GM12878 (cell line): ENCODE measurements at places on chromosomes 5 and 9. TPM values are rescaled to one million over a fixed set of nuclear protein-coding genes. Genes with fewer than 3 reads are reported as not detected.

The IPO11 gene
- polyA plus RNA-seq = 46.0 and 48.9 TPM in 2 replicates

The STX17 gene
- 19.9 and 22.0 TPM in 2 replicates for polyA plus RNA-seq

The STK10 gene
- 49.0 and 55.3 TPM in 2 replicates for polyA plus RNA-seq

The TMEM167A gene
- 190 and 191 TPM in 2 replicates for polyA plus RNA-seq

The PLAC8L1 gene
- polyA plus RNA-seq = not detected in 2 replicates

The TUBB4B gene
- polyA plus RNA-seq = 532 and 589 TPM in 2 replicates

The MUSK gene
- polyA plus RNA-seq = 0.09 TPM in 1 of 2 replicates, not detected in the other

The ZNF366 gene
- polyA plus RNA-seq = 0.05 TPM in 1 of 2 replicates, not detected in the other

The PSD2 gene
- polyA plus RNA-seq = 0.14 TPM in 1 of 2 replicates, not detected in the other

The NDUFA8 gene
- 158 and 159 TPM in 2 replicates for polyA plus RNA-seq

The AIF1L gene
- not detected in 2 replicates for polyA plus RNA-seq
